ENCODE measurements at places on chromosomes 11 and 22.
A peak's percentile ranks its signal among the peaks of the same experiment; 100 is the strongest.

DNA sequence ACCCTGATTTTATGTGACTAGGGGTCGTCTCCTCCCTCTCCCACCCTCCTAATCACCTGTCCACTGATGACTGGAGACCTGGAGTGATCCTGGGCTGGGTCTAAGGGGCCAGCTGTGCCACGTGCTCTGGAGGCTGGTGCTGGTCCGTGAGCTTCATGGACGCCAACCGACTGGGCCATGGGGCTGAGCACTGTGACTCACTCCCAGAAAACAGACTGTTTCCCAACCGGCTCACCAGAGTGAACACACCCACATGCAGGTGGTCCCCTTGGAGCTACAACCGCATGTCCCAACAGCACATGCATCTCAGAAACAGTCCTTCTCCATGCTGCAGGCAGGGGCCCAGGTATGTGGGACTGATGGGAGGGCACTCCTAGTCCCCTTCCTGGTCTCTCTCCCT, 14.0 kb upstream of the LMO1 start:
- no peak for DNase-seq

DNA sequence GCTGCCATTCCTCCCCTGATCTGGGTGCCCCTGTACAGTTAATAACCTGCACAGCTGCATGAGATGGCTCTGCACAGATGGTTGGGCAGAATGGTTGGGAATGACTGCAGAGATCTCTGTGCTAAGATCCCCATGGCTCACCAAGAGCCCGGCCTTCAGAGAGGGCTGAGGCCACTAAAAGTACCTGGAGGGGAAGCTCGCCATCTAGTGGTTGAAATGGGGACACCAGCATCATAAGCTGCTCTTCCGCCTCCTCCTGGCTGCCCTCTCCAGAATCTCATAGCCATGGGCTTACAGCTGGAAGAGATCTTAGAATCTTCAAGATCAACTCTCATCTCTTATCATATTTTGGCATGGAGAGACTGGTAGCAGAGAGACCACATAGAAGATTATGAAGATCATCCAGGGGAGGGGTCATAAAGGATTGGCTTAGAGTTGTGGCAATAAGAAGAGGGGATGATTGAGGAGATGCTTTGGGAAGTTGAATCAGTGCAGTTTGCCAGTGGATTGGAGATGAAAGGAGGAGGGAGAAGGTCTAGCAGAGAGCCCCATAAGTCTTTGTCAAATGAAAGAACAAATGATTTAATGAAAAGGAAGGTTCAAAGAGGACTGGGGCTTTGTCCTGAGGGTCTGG, 22.0 kb upstream of the TLCD5 start:
- DNase-seq: peak; percentile 86

GRCh38 chr22:23796461-23796860, 9.7 kb downstream of the SMARCB1 start:
- no peak for DNase-seq

- no peak for DNase-seq
These were observed 31.5 kb downstream of the TENM4 start for GRCh38 chr11:79409330-79409729.

GRCh38 chr22:19843107-19843856, 11.4 kb downstream of the GNB1L start:
- DNase-seq: no peak

DNA sequence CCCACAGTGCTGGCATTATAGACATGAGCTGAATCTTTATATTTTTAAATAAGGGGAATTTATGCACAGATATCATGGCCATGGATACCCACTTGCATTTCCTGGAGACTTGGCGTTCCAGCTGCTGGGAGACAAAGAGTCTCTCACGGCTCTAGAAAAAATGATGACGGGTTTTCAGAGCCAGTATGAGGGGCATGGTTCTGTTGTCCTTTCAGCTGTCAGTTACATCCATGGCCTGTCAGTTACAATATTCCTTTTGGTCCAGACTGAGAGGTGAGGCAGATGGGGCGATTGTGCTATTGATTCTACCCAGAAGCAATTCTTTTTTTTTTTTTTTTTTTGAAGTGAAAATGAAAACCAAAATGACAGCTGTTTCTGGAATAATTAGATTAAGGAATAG, 29.7 kb downstream of the USH1C start:
- DNase-seq: no peak

GRCh38 chr11:9821008-9821752, 157.3 kb downstream of the SWAP70 start:
- DNase-seq: no peak

- DNase-seq: peak; percentile 22
These were observed 16.0 kb downstream of the RBM7 start for GRCh38 chr11:114416441-114416961.

- DNase-seq: peak; percentile 98
These were observed 58.3 kb downstream of the MYH9 start for GRCh38 chr22:36329254-36330078.

GRCh38 chr11:62421996-62422395, 3.2 kb downstream of the SCGB1A1 start:
- DNase-seq: no peak

DNA sequence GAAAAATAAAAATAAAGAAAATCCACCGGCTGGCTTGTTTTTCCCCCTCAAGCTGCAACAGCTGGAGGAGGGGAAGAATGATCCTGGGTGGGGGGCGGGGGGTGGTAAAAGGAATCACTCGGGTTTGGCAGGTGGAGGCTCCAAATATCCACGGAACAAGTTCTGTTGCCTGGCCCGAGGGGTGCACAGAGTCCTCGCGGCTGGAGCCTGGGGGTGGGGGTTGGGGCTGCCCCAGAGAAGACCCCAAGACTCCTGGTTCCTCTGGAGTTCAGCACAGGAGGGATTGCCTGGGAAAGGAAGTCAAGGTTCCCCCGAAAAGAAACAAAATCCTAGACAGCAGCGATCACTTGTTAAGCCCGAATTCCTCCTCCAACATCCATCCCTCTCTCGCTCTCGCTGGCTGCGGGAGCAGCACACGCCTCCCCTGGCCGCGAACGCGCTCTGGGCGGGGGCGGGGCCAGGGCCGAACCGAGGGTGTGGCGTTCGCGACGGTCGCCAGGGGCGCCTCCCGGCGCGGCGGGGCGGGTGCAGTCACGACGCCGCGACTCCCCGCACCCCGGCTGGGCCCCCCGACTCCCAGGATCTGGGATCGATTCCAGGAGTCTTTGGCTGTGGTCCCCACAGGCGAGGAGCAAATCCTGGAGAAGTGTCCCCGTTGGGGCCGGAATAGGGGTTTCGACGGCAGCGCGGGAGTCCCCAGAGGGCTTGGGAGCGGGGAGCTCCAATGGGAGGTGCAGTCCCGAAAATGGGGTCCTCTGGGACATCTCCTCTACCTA, at the start of gene KCNA4:
Gene KCNA4 (minus strand): TSS at position 443 of the 776 bp plus-strand sequence. CDS start 4,352 bp downstream, outside the sequence.
- no peak for DNase-seq

GRCh38 chr11:125429807-125430678, 66.0 kb downstream of the FEZ1 start:
- no peak for DNase-seq

- no peak for DNase-seq
These were observed 11.1 kb downstream of the SIPA1 start for GRCh38 chr11:65648997-65649493.

GRCh38 chr11:29734287-29734686, 282.5 kb downstream of the KCNA4 start:
- no peak for DNase-seq

DNA sequence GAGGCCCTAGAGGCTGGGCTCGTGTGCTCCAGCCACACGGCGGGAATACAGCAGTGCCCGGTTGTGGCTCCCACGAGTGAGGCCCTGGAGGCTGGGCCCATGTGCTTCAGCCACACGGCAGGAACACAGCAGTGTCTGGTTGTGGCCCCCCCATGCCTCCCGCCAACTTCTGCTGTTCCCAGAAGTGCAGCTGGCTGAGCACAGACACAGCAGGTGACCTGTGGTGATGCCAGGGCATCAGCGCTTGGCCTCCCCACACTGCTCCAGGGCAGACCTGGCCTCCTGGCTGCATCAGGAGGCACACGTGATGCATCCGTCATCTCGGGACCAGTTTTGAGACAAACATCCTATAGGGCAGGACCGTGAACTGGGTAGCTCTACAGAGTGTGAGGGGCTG, 110.3 kb downstream of the KCNQ1OT1 start:
- no peak for DNase-seq

DNA sequence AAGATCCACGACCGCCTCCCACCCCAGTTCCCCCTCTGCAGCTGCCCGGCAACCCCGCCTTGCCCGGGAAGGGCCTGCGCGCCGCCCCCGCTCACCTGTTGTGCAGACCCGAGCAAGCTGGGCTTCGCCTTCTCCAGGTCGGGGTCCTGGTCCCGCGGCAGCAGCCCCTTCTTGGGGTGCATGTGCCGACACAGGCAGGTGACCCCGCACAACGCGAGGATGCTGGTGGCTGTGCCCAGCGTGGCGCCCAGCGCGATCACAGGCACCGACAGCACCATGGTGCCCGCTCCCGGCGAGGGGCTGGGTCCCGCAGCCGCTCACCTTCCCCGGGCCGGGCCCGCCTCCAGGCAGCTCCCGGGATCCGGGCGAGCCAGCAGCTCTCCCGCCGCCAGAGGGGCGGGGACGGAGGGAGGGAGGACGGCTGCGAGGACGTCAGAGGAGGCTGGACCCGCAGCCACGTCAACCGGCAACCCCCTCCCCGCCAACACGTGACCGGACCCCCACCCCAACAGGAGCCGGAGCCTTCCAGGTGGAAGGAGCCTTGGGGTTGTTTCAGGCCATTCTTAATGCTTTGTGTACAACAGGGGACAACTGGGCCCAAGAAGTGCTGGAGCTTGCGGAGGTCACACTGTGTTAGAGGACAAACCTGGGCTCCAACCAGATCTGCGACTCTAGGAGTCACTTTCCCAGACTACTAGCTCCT, at the start of gene SYT13:
Gene SYT13 (minus strand): TSS at position 412 of the 703 bp plus-strand sequence. CDS start 134 bp downstream, at position 278.
- no peak for DNase-seq

DNA sequence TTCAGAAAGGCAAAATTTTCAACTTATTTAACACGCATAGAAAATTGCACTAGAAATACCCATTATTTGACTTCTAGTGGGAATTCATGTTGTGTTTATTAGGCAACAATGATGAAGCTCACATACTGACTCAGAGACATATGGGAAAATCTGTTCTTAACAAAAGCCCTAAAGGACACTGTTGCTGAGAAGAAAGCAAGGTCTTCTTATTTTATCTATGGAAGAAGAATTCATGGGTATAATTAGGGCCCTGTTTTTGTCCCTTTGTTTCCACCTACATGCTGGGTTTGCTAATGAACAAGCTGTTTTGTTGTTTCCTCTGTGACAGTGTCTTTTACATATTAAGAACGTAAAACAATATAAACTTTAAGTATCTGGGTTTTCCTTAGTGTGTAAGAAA, 606.7 kb upstream of the ARHGAP42 start:
- DNase-seq: no peak

- DNase-seq: no peak
These were observed 117.5 kb upstream of the CEP126 start for GRCh38 chr11:101797335-101797734.

- no peak for DNase-seq
These were observed 16.9 kb downstream of the SAAL1 start for GRCh38 chr11:18088966-18089365.

GRCh38 chr11:57641011-57641807, 8.5 kb downstream of the YPEL4 start:
- peak; percentile 71 for DNase-seq

GRCh38 chr22:25202290-25202921, 2.7 kb downstream of the CRYBB3 start:
- DNase-seq: peak; percentile 56

- DNase-seq: no peak
These were observed 316.5 kb downstream of the KIRREL3 start for GRCh38 chr11:126683766-126684728.

DNA sequence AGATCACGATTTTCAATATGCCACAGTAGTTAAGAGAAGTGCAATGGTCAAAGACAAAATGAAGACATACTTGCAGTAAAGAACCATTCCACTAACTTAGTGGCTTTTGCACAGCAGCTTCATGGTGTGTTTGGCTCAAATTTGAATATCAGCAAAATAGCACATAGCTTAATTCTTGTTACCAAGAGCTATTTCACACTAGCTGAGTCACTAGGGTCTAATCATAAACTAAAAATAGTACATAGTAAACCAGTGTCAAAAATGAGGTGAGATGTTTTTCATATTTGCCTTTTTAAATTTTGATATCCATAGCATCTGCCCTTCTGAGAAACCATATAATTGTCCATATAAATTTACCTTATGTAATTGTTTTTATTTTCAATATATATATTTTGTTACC, 325.0 kb upstream of the LUZP2 start:
- DNase-seq: no peak

DNA sequence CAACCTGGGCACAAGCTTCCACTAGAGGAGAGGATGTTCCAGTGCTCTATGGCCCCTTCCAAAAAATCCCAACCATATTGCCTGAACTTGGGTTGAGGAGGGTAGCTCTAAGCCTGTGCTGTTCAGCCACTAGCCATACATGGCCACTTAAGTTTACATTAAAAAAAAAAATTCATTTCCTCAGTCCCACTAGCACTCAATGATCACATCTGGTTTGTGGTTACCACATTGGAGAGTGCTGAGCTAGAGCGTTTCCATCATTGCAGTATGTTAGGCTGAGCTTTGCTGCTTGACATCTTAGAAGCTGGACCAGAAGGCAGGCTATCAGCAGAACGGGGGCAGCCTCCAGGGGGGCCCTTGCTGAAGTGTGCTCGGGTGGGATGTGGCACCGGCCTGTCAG, 43.5 kb upstream of the CYP2D6 start:
- DNase-seq: peak; percentile 36

GRCh38 chr11:69770540-69770939, 4.6 kb downstream of the FGF4 start:
- no peak for DNase-seq

- DNase-seq: no peak
These were observed 323.7 kb upstream of the NARS2 start for GRCh38 chr11:78898266-78898775.

GRCh38 chr11:57648801-57649735, 644 bp downstream of the YPEL4 start:
- DNase-seq: peak; percentile 49

DNA sequence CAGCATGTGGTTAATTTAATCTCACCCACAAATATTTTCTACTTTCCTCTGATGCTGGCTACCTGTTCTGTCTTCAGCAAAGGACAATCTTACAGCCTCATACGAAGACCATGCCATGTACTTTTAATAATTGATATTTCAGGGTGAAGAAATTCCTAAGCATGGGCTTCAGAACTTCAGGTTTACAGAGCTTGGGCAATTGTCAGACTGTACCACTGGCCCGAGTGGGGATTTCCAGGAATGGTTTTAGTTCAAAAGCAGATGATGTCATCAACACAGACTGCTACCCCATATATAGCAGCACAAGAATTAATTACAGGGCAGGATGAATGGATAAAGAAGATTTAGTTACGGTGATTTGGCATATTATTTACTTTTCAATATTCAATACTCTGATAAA, 171.8 kb downstream of the ETS1 start:
- peak; percentile 32 for DNase-seq
